OCI-M1 (cell line): ENCODE measurements at places on chromosomes 6 and 20.

DNA sequence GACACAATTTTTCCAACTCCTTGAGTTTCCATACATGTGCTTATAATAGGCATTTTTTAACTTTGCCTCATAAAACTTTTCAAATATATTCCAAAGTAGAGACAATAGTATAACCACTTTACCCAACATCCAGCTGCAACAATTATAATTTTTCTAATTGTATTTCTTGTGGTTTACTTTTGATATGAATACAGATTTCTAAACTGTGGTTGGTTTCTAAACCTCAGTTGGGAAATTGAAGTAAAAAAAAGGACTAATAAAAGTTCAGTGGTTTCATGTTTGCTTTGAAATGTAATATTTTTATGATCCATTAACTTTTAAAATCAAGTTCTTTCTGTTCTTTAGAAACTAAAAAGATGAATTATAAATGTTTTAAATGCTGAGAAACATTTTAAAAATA lies 40.0 kb downstream of the FRK start:
- no peak for DNase-seq

- no peak for DNase-seq
Observed at GRCh38 chr6:144153260-144153659, 2.9 kb downstream of the STX11 start.

DNA sequence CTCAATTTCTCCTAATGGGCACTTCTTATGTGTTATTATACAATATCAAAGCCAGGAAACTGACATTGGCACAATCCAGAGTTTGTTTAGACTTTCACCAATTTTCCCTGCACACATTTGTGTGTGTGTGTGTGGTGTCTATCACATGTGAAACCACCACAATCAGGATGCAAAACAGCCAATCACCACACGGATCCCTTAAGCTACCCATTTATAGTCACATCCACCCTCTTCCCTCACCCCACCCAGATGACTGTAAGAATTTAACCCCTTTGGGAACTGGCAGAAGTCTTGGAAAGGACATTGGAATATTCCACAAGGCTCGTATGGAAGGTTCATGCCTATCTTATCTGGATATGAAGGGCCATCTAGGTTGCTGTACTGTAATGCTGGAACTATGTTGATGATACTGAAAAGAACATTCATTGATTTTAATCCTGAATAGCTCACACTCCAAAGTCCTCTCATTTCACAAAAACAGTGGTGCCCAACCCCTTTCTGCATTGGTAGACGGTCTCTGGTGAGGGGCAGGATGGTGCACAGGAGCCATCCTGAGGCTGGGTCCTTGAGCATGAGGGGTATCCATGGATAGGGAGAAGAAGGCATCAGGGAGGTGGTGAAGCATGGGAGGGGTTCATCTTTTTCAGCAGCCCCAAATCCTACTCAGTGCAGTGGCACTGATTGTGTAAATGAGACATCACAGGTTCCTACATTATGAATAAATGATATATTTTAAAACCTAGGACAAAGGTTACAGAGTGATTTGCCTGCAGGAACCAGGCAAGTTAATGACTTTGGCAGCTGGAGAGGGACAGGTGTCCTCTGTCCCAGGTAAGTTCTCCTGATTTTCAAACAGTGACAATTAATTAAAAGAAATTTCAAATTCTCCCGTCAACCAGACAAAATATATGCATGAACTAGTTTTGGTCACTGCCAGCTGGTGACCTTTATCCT lies 12.1 kb upstream of the CTCFL start:
- DNase-seq = no peak

GRCh38 chr20:37567331-37567665 lies 39.6 kb upstream of the BLCAP start:
- no peak for DNase-seq

DNA sequence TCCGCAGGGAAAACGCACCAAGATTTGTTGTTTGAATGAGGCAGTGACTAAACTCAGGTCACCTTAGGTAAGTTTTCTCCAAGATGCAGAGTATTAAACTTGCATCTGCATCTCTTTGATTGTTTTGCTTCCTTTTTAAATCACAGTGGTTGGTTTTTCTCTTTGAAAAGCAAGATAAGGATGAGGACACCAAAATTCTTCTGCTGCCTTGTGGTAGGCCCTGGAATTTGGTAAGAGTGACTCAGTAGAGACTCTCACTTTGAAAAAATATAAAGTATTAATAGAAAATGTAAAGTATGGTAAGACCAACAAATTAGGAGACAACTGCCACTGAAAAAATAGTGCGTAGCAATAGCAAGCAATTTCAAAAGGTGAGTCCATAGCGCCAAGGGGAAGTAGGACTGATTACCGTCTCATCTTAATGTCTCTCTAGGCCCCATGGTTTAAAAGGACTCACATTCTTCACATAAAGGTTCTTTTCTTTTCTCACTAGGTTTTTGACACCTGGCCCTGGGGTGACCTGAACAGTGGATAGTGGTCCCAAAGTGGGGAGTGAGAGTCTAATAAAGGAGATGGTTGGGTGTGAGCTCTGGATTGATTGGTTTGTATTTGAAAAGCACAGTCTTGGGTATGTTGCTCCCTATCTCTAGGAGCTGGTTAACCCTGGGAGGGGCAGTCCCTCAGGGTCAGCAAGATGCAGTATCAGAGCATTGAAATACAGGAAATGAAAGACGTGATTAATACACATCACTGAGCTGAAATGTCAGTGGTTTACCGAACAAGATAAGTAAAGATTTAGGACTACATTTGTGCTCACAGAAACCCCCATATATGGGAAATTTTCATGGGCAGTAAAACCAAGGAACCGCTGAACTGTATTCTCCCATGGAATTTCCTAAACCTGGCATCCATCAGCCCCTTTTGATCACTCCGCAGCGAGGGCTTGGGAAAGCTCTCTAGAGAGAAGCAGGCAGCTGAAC lies 221.2 kb downstream of the SLC24A3 start:
- peak; percentile 16 for DNase-seq
